NCI-H1694 (cell line): ENCODE measurements at places on chromosomes 7 and 10.
A peak's percentile ranks its signal among the peaks of the same experiment; 100 is the strongest.

DNA sequence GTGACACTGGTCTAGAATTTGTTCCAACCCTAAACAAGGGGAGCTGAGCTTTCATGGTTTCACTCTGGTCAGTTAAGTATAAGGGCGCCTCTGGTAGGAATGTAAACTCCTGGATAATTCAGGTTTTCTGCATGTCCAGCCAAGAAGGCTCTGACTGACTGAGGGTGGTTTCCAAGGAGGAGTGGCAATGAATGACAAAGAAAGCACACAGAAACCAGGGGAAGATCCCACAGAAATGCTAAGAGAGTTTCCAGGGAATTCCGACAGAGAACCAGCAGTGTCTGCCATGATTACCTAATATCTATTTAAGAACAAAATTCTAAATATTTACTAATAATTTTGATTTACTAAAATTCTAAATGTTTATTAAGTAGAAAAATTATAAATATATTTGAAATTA, 27.3 kb upstream of the NRG3 start:
- DNase-seq, result no peak

GRCh38 chr10:101614663-101615524, 26.8 kb downstream of the DPCD start:
- no peak for DNase-seq

- DNase-seq, result no peak
Observed at GRCh38 chr10:33100781-33101391, 142.9 kb upstream of the ITGB1 start.

DNA sequence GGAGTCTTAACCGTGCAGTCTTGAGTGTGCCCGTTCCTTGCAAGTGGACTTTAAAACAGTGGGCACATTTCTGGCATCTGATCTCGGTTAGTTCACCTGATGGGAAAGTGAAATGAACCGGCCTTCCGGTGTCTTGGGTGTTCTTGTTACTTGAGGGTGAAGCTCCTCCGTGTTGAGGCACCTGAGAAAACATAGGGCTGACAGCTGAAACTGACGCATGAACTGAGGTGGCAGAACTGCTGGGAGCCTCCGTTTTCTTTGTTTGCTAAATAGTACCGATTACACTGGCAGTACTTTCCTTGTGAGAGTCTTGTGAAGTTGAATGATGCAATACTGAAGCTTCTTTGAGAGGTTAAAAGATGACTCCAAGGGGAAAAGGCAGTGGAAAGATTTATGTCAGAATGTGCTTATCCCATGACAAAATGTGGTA, 62.8 kb upstream of the SAMD8 start:
- DNase-seq, result no peak

- DNase-seq, result no peak
Observed at GRCh38 chr10:5523796-5524574, 776 bp upstream of the CALML3 start.

DNA sequence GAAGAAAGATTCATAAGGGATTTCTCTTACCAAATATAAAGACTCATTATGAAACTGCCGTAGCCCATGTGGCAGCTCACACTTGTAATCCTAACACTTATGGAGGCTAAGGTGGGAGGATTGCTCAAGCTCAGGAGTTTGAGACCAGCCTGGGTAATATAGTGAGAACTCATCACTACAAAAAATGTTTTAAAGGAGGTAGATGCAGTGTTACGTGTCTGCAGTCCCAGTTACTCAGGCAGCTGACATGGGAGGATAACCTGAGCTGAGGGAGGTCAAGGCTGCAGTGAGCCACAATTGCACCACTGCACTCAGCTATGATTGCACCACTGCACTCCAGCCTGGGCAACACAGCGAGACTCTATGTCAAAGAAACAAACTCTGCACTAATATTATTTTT, 18.1 kb upstream of the DNA2 start:
- DNase-seq, result no peak

GRCh38 chr7:91941450-91941849, 788 bp downstream of the AKAP9 start:
- DNase-seq, result peak; percentile 67

DNA sequence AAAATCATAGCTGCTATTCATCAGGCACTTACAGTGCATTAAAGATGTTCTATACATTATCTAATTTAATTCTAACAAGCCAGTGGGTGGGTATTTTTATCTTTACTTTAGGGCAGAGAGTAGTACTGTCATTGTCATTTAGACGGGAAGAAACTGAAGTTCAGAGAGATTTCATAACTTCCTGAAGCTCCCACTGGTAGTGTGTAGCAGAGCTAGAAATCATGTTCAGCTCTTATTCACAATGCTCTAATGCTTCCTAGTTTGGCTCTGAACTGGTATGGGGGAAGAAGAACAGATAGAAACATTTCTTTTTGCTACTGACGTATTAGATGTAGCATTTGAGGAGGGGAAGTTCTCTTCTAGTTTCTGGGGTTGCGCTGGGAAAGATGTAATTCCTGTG, 116.7 kb downstream of the CYP26A1 start:
- no peak for DNase-seq

DNA sequence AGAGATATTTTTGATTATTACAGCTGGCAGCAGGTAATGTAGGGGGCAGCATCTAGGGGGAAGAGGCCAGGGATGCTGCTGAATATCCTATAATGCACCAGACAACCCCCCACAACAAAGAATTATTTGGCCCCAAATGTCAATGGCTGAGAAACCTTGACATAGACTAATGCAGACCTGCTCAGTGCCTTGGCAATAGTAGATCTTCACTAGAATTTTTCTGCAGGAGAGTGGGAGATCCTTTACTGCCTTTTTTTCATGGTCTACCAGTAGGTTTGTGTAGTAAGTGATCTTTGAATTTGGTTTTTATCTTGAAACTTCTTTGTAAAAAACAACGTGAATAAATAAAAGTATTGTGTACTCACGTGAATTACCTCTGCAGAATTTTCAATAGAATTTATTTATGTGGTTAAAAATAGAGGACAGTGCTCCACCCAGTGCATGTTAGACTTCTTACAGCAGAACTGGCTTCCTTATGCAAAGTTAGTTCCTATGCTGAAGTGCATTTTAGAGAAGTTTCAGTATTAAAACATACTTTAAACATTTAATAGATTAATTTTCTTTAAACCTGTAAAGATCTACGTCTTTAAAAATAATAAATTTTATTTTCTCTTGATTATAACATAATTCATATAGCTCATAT, 199.6 kb upstream of the HDAC9 start:
- DNase-seq, result no peak

GRCh38 chr7:35714862-35715261, 19.9 kb upstream of the HERPUD2 start:
- DNase-seq, result no peak

DNA sequence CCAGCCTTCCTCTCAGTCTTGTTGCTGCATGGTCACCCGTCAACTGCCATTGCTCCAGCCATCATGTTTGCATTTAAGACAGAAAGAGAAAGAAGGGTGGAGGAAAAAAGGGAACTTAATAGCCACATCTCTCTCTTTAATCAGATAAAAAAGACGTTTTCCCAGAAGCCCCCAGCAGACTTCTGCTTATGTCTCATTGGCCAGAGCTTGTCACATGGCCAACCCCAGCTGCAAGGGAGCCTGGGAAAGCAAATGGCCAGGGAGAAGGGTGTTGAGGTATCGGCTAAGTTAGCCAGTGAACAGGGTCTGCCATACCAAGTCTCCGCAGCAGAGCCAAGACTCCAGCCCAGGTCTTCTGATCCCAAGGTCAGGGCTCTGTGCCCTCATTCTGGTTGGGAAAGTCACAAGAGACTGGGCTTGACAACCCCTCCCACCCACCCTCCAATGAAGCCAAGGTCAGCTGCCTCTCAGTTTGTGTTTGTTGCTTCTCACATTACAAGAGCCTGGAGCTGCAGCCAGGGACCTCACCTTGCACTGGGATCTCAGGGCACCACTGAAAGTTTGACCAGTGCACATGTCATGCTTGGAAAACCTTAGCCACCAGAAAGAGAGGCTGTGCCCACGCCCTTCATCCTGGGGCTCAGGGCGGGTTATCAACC, 80.3 kb upstream of the LYZL2 start:
- DNase-seq, result no peak

DNA sequence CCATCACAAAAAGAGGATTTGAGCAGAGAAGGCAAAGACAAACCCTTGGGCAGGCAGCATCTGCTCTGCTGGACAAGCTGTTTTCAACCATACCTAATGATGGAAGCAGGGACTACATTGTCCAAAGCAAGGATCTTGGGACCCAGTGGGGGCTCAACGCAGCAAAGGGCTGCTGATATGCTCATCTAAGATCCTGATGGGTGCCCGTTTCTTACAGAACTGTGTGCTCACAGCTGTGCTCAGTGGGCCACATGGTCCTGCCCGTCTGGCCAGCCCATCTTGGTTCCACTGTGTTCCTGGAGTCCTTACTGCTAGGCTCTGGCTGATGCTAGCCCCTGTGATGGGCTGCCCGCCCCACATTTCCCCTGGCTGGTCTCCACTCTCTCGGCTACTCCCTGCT, 36.1 kb downstream of the GPRIN2 start:
- DNase-seq, result no peak

DNA sequence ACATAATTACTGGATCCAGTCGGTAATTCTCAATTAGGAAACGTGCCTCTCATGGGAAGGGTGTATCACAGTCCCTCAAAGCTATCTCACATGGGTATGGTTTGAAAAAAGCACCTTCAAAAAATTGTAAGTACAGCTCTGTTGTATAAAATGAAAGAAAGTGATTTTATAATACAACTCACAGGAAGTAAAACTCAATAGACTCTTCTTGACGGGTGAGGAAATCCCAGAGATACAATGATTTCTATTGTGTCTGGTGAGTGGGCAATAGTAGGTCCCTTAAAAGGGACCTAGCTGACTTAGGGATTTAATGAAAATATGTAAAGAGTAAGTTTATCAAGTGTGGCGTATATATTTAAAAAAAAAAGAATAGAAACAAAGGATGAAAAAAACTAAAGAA, 27.0 kb downstream of the TASOR2 start:
- no peak for DNase-seq

DNA sequence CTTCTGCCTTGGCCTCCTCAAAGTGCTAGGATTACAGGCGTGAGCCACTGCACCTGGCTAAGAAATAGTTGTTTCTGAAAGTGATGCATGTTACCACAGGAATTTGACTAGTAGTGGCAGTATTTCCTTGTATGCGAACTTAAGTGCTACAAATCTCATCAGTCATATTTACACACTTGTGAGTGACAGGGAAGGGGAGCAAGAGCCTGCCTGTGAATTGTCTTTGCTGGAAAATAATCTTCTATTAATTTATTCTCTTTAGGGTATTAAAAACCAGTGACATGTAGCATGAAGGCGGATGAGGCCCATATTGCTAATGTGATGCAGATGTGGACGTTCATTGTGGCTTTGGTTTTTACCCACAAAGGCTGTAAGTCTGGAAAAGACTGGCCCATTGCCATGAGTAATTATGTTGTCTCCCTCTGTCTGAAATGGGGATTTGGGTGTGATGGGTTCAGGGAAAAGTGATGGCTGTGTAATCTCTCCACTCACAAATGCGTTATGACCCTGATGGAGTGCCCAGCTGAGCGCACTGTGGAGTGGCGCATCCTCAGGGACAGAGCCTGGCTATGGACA, 97.6 kb downstream of the CCNY start:
- peak; percentile 58 for DNase-seq

GRCh38 chr7:158576050-158576762, 11.4 kb downstream of the PTPRN2 start:
- DNase-seq, result no peak
